Stimulated activated CD8-positive, alpha-beta memory T cell treated with anti-CD3 and anti-CD28 coated beads, Interleukin-4, amount 100 ng/mL, for 24 hours (primary cell): ENCODE measurements at places on chromosomes 16 and 17.

- DNase-seq = no peak
Observed at GRCh38 chr16:79668502-79668901, 68.0 kb upstream of the MAF start.

DNA sequence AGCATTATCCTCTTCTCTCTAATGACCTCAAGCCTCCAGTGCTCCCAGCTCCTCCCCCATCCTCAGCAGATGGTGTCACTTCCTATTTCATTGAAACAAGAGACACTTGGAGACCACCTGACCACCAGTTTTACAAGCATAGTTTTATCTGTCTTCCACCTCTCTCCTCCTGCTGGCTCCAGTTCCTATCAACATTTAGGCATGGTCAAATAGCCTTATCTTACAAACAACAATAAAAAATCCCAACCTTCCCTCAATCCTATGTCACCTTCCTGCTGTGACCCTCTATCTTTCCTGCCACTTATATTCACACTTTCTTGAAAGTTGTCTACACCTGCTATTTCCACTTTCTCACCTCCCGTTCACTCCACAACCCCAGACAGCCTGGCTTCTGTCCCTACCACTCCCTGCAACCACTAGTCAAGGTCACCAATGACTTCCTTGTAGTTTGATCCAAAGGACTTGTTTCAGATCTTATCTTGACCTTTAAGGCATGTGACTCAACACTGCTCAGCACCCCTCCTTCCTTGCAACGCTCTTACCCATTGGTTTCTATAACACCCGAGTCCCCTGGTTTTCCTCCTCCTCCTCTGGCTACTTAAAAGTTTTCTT lies 4.3 kb upstream of the NTN1 start:
- DNase-seq = no peak

DNA sequence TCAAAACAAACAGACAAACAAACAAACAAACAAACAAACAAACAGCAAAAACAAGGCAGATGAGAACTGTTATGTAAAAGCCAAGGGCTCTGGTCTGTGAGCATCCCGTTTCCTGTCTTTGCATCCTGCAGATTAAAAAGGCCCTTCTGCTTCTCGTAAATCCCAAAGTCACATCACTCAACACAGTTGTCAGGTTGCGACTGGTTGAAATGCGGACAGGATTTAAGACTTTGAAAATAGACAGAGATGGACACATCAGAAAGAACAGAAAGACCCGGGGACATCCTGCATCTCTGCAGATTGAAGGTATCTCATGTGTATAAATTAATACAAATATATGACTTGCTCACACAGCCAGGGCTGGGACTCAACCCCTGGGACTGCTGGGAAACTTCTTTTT lies 18.2 kb upstream of the TMC7 start:
- DNase-seq = no peak

- DNase-seq = no peak
Observed at GRCh38 chr17:76560036-76560876, 20.4 kb downstream of the PRCD start.

- DNase-seq = peak; percentile 81
Observed at GRCh38 chr17:4806777-4807604, at the start of gene PLD2. Gene PLD2 (plus strand): TSS chr17:4807152. CDS start chr17:4807773, 621 bp downstream.

GRCh38 chr16:86285421-86285820 lies 224.9 kb upstream of the FOXF1 start:
- DNase-seq = no peak

- DNase-seq = no peak
Observed at GRCh38 chr17:35294756-35295155, 51.9 kb downstream of the SLFN5 start.

- DNase-seq = no peak
Observed at GRCh38 chr17:75566834-75567233, 20.8 kb upstream of the MYO15B start.
